Activated CD4-positive, CD25-positive, alpha-beta regulatory T cell (primary cell): ENCODE measurements at places on chromosomes 12 and 14.

- no peak for DNase-seq
Measured at GRCh38 chr12:90978117-90978770, 23.3 kb upstream of the CCER1 start.

- no peak for DNase-seq
Measured at GRCh38 chr14:69614592-69614991, 3.2 kb downstream of the SUSD6 start.

DNA sequence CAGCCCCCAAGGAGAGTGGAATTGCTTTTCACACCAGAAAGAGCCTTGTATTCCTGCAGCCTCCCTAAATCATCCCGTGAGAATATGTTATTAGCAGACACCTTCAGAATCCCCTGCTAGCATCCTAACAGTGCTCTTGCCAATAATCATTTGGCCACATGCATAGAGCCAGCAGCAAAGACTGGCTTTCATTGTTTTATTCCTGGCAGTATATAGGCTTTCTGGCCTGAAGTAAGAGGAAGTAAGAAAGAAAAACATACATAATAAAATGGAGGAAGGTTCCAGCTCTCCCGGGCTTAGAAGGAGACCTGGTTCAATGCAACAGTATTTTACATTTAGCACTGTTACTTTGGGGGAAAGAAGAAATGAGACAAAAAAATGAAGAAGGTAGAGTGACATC lies 176.7 kb upstream of the ATF7IP start:
- DNase-seq, result no peak

DNA sequence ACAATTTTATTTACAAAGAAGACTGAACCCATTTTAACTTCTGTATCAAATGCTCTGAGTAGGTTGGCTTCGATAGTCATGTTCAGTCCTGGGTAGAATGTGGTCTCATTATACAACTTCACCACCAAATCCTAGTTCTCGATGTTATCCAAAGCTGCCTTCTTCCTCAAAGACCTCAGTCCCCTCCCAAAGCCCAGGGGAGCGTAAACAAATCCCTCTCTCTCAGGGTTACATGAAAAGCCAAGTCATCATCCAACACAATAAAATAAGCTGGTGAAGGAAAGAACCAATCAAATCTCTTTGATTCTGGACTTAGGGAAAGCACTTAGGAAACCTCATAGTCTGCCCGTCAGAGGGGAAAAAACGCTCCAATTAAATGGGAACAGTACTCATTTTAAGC lies 9.1 kb downstream of the PTCSC3 start:
- DNase-seq, result no peak

DNA sequence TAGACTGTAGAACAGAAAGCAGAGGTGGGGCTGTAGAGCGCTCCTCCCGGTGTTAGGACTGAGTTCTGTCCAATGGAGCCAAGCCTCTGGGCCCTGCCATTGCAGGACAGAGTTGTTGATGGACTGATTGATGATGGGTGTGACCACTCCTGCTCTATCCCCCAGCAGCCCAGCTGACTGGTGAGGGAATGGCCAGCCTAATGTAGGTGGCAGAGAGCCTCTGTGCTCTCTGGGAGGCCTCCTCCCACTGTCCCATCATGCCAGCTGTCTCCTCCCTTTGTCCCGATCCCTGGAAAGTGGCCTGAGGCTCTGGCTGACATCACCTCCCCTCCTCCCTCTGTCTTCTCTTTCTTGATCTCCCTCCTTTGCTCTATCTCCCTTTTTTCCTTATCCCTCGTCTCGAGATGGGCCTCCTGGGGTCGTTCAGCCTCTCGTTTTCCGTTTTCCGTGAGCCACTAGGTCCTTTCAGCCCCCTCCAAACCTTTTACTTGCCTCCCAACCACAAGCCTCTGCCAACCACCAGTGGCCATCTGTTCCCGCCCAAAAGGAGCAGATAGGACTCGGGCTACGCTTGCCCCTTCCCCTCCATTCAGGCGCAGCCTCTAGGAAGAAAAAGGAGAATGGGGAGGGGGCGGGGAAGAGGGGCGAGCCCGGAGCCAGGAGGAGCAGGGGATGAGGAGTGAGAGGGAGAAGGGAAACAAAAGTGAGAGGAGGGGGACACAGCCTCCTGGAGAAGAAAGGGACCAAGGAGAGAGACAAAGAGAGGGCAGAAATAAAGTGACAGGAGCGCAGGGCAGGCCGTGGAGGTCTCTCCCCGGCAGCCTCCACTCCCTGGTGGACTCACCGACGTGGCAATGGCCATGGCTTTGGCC lies 572 bp downstream of the EFS start:
- no peak for DNase-seq
